NCI-H2081 treated with DMSO at 0.1 percent for 48 hours (cell line): ENCODE measurements at places on chromosomes 6 and 20.

DNA sequence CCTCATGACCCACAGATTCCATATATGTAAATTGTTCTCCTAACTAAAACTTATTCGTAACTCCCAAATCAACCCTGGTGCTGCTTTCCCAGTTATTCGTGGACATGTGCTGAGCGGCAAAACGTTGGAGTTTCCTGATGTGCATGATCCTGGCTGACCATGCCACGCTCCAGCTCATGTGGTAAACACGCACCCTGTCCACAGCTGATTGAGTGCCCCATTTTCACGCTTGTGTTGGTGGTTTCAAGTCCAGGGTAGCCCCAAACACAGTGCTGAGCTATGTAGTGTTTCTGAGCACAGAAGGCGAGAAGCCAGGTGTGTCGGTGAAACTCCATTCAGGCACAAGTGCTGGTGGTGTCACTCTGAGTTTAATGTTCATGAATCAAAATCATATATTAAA lies 19.1 kb upstream of the FOXC1 start:
- DNase-seq = no peak

GRCh38 chr6:118122801-118123200 lies 215.7 kb downstream of the SLC35F1 start:
- no peak for DNase-seq

- no peak for DNase-seq
These were observed 104.2 kb upstream of the SCGN start for GRCh38 chr6:25547797-25548196.

DNA sequence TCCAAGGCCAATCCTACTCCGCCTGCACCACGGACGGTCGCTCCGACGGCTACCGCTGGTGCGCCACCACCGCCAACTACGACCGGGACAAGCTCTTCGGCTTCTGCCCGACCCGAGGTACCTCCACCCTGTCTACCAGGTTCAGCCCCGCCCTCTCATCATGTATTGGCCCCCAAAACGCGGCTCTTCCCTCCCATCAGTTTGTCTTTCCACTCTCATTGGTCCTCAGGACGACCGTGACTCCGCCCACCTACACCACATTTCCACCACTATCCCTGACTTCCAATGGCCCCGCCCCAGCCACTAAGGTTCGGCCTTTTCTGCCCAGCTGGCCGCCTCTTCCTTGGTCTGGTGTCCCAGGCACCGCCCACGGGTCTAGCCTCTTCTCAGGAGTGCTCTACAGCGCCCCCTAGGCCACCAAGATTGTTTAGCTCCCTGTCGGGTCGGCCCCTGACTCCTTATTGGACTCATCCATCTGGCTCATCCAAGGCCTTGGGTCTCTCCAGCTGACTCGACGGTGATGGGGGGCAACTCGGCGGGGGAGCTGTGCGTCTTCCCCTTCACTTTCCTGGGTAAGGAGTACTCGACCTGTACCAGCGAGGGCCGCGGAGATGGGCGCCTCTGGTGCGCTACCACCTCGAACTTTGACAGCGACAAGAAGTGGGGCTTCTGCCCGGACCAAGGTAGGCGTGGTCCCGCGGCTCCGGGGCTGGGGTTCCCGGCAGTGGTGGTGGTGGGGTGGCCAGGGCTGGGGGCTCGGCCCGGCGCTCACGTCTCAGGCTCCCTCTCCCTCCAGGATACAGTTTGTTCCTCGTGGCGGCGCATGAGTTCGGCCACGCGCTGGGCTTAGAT lies 3.1 kb downstream of the MMP9 start:
- DNase-seq = no peak

- no peak for DNase-seq
These were observed 83.3 kb downstream of the PLCB1 start for GRCh38 chr20:8215361-8215781.

DNA sequence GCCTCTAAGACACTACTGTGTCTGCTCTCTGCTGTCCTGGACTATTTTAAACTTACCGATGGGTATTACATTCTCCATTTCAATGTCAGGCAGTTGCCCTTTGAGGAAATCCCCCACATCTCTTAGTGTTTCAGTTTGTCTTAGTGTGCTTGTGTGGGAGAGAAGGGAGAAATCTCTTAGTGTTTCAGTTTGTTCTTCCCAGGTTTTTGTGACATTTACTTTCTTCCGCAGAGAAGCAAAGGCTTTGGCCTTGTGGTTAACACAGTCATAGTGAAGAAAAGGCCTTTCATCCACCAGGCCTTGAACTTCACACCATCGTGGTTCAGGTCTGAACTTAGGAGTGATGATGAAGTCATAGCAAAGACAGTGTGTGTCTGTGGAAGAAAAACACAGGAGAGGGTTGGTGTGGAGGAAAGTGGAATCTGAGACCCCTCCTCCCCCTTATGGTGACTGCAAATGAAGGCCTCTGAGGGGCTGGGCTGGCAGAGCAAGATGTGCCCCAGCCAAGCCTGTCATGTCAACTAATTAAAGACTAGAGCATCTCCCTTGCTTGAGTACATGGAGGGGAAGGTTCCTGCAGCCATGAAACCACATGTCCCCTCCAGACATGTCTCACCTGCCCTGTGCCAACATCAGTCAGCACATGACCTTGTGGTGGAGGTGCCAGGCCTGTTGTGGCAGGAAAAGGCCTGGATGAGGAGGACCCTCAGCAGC lies 23.9 kb downstream of the RAET1L start:
- DNase-seq = no peak

GRCh38 chr6:19838442-19839236 lies 1.5 kb downstream of the ID4 start:
- DNase-seq = no peak

GRCh38 chr20:4018023-4018748 lies 2.8 kb upstream of the RNF24 start:
- DNase-seq = no peak

- DNase-seq = no peak
These were observed 773 bp downstream of the SMAP1 start for GRCh38 chr6:70668499-70668812.

- DNase-seq = peak; percentile 3
These were observed 6.8 kb downstream of the SCAND1 start for GRCh38 chr20:35947489-35947888.

GRCh38 chr20:8749986-8750385 lies 318.9 kb upstream of the PLCB4 start:
- no peak for DNase-seq

DNA sequence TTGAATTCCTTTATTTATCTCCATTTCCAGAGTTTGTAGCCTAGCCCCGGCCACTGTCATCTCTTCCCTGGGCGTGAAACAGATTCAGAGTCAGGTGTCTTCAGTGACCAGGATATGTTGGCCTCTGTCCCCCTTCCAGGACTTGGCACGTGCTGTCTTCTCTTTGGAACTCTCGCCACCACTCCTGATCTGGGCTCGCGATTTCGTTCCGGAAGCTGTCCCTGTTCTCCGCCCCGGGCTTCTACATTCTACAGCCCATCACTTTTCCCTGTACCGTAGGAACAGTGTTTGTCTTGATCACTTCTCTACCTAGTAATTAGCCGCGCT lies 739 bp downstream of the GSS start:
- no peak for DNase-seq

- no peak for DNase-seq
These were observed 23.0 kb upstream of the BMP5 start for GRCh38 chr6:55898342-55898741.

DNA sequence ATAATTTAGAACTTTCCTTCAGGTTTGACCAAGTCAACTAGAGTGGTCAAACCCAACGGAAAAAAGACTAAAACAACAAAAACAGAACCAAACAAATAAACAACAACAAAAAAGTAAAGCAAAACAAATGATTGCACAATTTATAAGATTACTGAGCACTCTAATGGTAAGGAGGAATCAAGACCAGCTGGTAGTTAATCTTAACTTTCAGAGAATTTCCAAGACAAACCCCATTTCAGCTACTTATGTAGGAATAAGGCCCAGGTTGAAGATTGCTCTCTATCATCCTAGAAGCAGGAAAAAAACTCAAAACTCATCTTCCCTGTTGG lies 34.3 kb downstream of the UBD start:
- DNase-seq = no peak

- DNase-seq = no peak
These were observed 36.3 kb upstream of the IBTK start for GRCh38 chr6:82283771-82284410.

GRCh38 chr6:147530132-147531060 lies 21.9 kb downstream of the SAMD5 start:
- no peak for DNase-seq

DNA sequence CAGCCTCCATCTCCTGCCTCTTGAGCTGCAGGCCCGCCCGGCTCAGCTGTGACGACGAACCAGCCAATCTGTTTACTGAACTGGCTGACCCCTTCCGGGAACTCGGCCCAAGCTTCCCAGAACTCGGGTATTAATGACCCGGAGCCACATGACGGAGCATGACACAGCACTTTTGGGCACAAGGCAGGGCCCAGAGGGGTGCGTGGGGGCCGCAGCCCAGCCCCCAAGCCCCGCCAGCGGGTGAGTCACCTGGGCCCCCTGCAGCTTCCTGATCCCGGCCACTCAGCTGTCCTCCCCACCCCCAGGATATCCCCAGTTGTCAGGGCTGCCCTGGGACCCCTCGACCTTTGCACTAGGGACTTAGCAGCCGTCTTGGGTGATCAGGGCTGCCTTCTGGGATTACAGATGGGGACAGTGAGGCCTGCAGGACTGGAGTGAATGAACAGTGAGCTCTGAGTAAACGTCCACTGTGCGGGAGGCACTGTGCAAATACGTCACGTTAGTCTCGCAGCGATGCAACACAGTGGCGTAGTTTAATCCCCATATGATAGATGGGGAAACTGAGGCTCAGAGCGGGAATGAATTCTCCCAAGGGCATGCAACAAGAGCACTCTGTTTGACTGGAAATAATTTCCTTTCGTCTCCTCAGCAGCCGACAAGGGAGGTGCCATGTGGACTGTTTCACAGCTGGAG lies 102.1 kb downstream of the CEBPB start:
- DNase-seq = no peak
